ENCODE measurements at places on chromosomes 6 and 20.

DNA sequence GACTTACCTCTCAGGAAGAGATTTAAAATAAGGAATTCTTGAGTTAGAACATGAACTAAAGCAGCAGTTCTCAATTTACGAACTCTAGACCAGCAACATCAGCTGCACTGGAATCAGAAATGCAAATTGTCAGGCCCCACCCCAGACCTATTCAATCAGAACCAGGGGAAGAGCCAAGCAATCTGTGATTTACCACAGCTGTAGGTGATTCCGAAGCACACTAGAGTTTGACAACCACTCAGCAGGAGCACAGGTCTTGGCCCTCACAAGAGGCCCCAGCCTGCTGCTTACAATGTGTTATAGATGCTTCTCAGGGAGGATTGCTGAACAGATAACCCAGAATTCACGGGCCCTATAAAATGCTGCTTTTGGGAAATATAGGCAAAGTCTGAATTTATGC lies 279.2 kb downstream of the PTPRK start:
- no peak for DNase-seq
- no peaks in the 10 kb centered on the region for H3K27me3 ChIP-seq
- no peak overlapping the region for H3K4me3 ChIP-seq

DNA sequence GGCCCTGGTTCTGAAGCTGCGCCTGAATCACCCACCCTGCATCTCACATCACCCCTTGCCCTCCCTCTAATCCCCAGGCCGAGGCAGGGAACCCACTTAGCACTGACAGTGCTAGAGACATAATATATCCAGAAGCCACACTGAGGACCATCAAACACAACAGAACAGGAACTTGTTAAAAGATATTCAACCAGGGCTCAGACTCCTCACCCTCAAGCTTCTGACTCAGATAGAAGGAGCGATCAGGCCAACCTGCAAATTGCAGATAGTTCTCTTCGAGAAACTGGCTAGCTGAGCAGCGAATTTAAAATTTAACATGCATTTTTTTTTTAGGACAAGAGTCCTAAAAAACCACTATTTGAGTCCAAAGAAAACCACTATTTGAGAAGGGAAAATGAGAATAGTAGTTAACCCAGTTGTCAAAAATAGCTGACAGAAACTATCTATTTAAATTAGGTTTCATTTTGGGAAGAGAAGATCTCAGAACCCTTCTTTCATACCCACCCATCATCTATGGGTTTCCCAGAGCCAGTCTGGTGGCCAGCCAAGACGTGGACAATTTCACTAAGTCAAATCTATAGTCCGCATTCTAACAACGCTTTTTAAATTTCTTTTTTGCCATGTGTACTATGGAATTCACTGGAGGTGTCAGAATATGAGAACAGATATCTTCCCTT lies 95.6 kb downstream of the OPRM1 start:
- H3K4me3 ChIP-seq = no peak overlapping the region
- no peaks in the 10 kb centered on the region for H3K36me3 ChIP-seq
- no peaks in the 10 kb centered on the region for H3K4me1 ChIP-seq
- no peaks in the 10 kb centered on the region for H3K27me3 ChIP-seq

GRCh38 chr6:30206799-30207618 lies 6.2 kb downstream of the TRIM26 start:
- no peak overlapping the region for H3K27ac ChIP-seq
- H3K4me3 ChIP-seq = no peak overlapping the region
- H3K36me3 ChIP-seq = peaks cover 39% of the 10 kb centered on the region

GRCh38 chr20:37902504-37903313 lies at the start of gene VSTM2L:
Gene VSTM2L, plus strand, starts transcription at chr20:37903127. Its CDS starts 224 bp downstream, at chr20:37903351.
- no peak within 1 kb of the TSS for H3K4me3 ChIP-seq
- no peak for DNase-seq
- H3K27ac ChIP-seq = no peak within 1 kb of the TSS
- peaks cover 4% of the 10 kb centered on the region for H3K4me1 ChIP-seq
- peaks cover 49% of the 10 kb centered on the region for H3K27me3 ChIP-seq
- no peaks in the 10 kb centered on the region for H3K36me3 ChIP-seq

DNA sequence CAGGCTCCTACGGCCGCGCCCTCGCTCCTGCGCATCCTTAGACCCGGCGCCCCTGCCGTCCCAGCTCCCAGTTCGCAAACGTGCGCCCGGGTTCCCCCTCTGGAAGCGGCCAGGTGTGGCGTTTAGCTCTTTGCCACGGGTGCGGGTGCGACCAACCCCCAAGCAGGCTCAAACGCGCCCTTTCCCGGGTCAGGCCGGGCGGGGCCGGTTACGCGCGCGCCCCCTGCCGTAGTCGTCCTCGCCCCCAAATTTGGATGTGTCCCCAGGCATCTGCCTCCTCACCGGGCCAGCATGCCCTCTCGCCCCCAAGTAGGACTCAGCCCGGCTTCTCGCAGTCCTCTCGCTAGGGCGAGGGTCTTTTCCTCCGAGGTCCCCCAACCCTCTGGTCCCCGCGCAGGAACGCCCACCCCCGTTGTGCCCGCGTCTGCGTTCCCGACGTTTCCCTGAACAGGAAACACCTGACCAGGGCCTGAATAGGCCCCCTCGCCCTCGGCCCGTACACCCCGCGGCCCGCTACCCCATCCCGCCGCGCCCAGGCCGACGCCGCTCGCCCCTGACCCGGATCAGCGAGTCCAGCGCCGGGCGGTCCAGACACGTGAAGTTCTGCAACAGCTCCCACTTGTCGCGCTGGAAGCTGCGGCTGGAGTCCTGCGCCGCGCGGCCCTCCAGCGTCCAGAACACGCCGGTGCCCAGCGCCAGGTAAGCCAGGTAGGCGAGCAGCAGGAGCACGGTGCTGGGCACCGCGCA lies 520 bp downstream of the KCNK17 start:
- peaks cover 39% of the 10 kb centered on the region for H3K27me3 ChIP-seq
- H3K4me1 ChIP-seq = peaks cover 10% of the 10 kb centered on the region
- no peak for DNase-seq
- no peak overlapping the region for H3K27ac ChIP-seq
- no peaks in the 10 kb centered on the region for H3K36me3 ChIP-seq

GRCh38 chr6:132498638-132499037 lies 14.3 kb downstream of the STX7 start:
- H3K4me1 ChIP-seq = no peaks in the 10 kb centered on the region
- DNase-seq = no peak
- H3K4me3 ChIP-seq = no peak overlapping the region
- peaks cover 30% of the 10 kb centered on the region for H3K36me3 ChIP-seq
- no peaks in the 10 kb centered on the region for H3K27me3 ChIP-seq

GRCh38 chr20:58660855-58661597 lies 9.9 kb downstream of the STX16 start:
- H3K27me3 ChIP-seq = no peaks in the 10 kb centered on the region
- H3K4me1 ChIP-seq = peaks cover 48% of the 10 kb centered on the region
- H3K27ac ChIP-seq = peak overlapping the region; percentile 89

- no peaks in the 10 kb centered on the region for H3K27me3 ChIP-seq
- no peaks in the 10 kb centered on the region for H3K4me1 ChIP-seq
- DNase-seq = no peak
- H3K36me3 ChIP-seq = no peaks in the 10 kb centered on the region
- no peak overlapping the region for H3K27ac ChIP-seq
Measured at GRCh38 chr6:71345476-71346333, 57.1 kb downstream of the OGFRL1 start.

DNA sequence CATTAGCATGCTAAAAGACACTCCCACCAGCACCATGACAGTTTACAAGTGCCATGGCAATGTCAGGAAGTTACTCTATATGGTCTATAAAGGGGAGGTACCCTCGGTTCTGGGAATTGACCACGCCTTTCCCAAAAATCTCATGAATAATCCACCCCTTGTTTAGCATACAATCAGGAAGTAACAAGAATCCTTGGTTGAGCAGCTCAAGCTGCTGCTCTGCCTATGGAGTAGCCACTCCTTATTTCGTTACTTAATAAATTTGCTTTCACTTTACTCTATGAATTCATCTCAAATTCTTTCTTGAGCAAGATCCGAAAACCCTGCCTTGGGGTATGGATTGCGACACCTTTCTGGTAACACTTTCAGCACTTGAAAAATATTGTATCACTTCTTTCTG lies 243.0 kb downstream of the BMP2 start:
- no peak overlapping the region for H3K4me3 ChIP-seq
- DNase-seq = no peak
- H3K4me1 ChIP-seq = no peaks in the 10 kb centered on the region
- H3K36me3 ChIP-seq = no peaks in the 10 kb centered on the region

GRCh38 chr6:101444717-101445116 lies 51.2 kb downstream of the GRIK2 start:
- DNase-seq = no peak
- H3K36me3 ChIP-seq = no peaks in the 10 kb centered on the region
- H3K27ac ChIP-seq = no peak overlapping the region

GRCh38 chr6:113788586-113788985 lies 68.6 kb upstream of the MARCKS start:
- no peaks in the 10 kb centered on the region for H3K36me3 ChIP-seq
- H3K27me3 ChIP-seq = no peaks in the 10 kb centered on the region
- no peak overlapping the region for H3K4me3 ChIP-seq
- no peaks in the 10 kb centered on the region for H3K4me1 ChIP-seq
- no peak for DNase-seq

GRCh38 chr6:16345449-16346330 lies 107.3 kb downstream of the GMPR start:
- H3K4me3 ChIP-seq = no peak overlapping the region
- H3K36me3 ChIP-seq = peaks cover 4% of the 10 kb centered on the region
- no peaks in the 10 kb centered on the region for H3K4me1 ChIP-seq
- no peak for DNase-seq

GRCh38 chr6:132072271-132072670 lies 121.1 kb upstream of the CCN2 start:
- no peaks in the 10 kb centered on the region for H3K4me1 ChIP-seq
- DNase-seq = no peak
- H3K27ac ChIP-seq = no peak overlapping the region
- no peaks in the 10 kb centered on the region for H3K27me3 ChIP-seq
- H3K4me3 ChIP-seq = no peak overlapping the region

DNA sequence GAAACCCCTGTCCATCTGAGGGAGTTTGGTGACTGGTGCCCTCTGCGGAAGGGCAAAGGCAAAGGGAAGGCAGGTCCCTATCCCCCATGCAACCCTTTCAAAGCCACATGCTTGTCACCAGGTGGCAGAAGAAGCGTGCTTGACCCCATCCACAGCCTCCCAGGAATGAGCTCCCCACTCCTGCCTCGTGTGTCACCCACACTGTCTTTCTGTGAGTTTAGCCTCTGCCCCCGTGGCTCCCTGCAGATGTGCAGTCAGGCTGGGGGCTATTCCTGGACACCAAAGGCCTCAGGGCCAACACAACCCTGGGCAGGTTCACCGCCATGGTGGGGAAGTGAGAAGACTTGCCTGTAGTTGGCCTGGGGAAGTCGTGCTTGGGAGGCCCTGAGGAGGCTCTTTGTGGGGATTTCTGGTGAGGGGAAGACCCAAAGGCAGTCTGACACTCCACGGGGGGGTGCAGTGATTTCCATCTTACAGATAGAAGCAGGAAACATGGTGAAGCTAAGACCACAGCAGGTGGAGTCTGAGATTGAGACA lies 16.6 kb upstream of the PCMTD2 start:
- H3K36me3 ChIP-seq = no peaks in the 10 kb centered on the region
- no peaks in the 10 kb centered on the region for H3K4me1 ChIP-seq
- DNase-seq = no peak
- no peak overlapping the region for H3K4me3 ChIP-seq

DNA sequence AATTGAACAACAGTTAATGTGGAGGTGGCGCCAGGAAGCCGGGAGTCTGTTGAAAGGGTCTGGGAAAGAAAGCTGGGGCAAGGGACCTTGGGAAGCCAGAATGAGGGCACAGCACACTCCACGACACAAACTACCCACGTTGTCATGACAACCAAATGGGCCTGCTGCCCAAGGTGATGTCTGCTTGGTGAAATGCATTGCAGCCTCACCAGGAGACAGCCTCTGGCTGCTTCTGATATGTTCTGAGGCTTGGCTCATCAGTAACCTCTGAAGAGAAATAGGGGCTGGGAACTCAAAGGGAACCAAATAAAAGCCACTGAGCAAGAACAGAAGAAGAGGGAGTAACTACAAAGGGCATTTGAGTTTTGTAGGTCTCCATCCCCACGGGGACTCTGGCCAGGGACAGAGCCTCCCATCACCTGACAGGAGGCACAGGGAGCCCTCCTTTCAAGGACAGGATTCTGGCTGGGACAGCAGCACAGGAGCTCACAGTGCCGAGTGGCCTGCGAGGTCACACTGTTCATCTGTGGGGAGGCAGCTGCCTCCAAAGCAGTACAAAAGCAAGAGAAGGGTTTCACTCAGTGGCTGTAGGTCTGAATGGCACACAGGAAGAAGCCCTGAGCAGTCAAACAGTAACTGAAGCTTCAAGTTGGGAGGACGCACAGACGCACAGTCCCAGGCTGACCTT lies 44.6 kb upstream of the KCNK16 start:
- peaks cover 4% of the 10 kb centered on the region for H3K4me1 ChIP-seq
- no peaks in the 10 kb centered on the region for H3K27me3 ChIP-seq
- no peak overlapping the region for H3K27ac ChIP-seq
- H3K36me3 ChIP-seq = no peaks in the 10 kb centered on the region
- DNase-seq = no peak

GRCh38 chr6:106183430-106183829 lies 97.3 kb downstream of the PRDM1 start:
- peaks cover 4% of the 10 kb centered on the region for H3K36me3 ChIP-seq
- no peak overlapping the region for H3K4me3 ChIP-seq
- no peaks in the 10 kb centered on the region for H3K27me3 ChIP-seq
- DNase-seq = no peak

DNA sequence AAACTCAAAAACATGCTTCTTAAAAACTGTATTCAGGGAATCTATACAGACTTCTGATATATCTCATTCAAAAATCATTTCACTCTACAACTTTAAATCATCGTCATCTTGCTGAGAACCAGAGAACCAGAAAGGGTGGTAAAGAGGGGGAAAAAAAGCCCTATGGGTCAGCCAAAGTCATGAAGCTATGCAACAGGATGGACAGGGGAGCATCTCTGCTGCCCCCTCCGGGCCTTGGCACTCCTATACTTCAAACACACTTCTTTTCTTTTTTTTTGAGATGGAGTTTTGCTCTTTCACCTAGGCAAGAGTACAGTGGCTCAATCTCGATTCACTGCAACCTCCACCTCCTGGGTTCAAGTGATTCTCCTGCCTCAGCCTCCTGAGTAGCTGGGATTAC lies 73.5 kb upstream of the NFATC2 start:
- no peaks in the 10 kb centered on the region for H3K27me3 ChIP-seq
- no peak overlapping the region for H3K4me3 ChIP-seq
- no peak for DNase-seq
- H3K4me1 ChIP-seq = no peaks in the 10 kb centered on the region
- no peak overlapping the region for H3K27ac ChIP-seq

DNA sequence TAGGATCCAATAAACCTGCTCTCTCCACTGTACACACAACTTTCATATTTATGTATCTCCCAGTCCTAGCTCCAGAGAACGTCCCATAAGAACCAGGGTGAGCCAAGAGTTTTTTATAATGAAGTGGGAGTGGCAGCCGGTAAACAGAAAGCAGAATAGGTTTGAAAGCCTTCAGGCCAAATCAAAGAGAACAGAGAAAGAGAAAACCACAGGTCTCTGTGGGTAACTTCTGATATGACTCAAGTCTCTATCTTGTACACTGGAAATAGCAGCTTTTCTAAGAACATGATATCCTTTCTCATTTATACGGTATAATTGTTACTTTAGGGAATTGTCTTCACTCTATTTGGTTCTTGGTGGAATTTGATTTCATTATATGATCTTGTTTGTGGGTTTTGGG lies 273.6 kb downstream of the PACRG start:
- no peaks in the 10 kb centered on the region for H3K27me3 ChIP-seq
- no peak overlapping the region for H3K27ac ChIP-seq
- DNase-seq = no peak
- H3K4me1 ChIP-seq = no peaks in the 10 kb centered on the region
- H3K4me3 ChIP-seq = no peak overlapping the region

Measured in CD4-positive, alpha-beta T cell (primary cell).